ENCODE measurements at places on chromosomes 2 and 18. TPM values are rescaled to one million over a fixed set of nuclear protein-coding genes. Genes with fewer than 3 reads are reported as not detected.

GRCh38 chr2:191045141-191045540 lies 31.2 kb upstream of the STAT1 start:
- no peaks in the 10 kb centered on the region for H3K27me3 ChIP-seq
- no peak overlapping the region for H3K4me3 ChIP-seq
- no peak overlapping the region for H3K27ac ChIP-seq
- H3K4me1 ChIP-seq: peaks cover 11% of the 10 kb centered on the region

DNA sequence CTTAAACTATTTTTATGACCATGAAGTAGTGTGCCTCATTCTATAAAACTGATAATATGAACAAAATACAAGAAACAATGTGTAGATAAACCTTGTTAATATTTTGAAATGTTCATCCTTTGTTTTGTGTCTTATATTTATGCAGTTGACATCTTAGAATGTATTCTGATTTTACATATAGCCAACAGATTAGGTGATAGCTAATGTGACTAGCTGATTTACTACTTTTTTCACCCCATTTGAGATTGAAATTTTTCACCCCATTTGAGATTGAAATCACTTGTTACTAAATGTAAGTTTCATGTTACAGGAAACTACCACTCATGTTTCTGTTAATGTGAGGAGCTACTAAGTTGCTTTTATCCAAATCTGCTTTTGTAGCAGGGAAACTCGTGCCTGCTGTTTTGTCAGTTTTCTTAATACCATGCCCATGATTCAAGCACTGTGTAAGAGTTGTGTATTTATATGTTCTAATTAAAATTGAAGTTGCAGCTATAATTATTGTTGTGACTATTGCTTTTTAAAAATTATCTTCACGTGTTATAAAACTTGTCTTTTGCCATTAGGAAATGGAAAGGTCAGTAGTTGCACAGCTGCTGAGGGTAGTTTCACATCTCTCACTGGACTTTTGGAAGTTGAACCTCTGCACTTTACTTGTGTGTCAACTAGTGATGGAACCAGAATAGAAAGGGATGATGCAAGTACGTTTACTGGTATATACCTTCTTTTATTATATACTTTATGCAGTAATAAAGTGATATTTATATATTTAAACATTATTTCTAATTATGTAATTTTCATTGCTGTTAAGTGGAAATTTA lies 96.6 kb downstream of the BIRC6 start:
- H3K36me3 ChIP-seq: peaks cover 4% of the 10 kb centered on the region
- no peak for DNase-seq
- H3K4me1 ChIP-seq: no peaks in the 10 kb centered on the region
- H3K27me3 ChIP-seq: no peaks in the 10 kb centered on the region
- no peak overlapping the region for H3K27ac ChIP-seq
- no peak overlapping the region for H3K4me3 ChIP-seq

GRCh38 chr2:84800194-84800805 lies 80.6 kb downstream of the TRABD2A start:
- H3K4me3 ChIP-seq: no peak overlapping the region
- no peaks in the 10 kb centered on the region for H3K27me3 ChIP-seq
- H3K4me1 ChIP-seq: no peaks in the 10 kb centered on the region
- no peak for DNase-seq
- no peak overlapping the region for H3K27ac ChIP-seq

GRCh38 chr2:150487537-150488429 lies at the start of gene RND3:
TSS of gene RND3 (minus strand) at chr2:150487667. CDS start at chr2:150487417, 250 bp downstream.
- peaks cover 11% of the 10 kb centered on the region for H3K4me1 ChIP-seq
- no peaks in the 10 kb centered on the region for H3K36me3 ChIP-seq
- H3K27ac ChIP-seq: peak within 1 kb of the TSS; percentile 85
- H3K27me3 ChIP-seq: no peaks in the 10 kb centered on the region
- peak; percentile 97 for DNase-seq

DNA sequence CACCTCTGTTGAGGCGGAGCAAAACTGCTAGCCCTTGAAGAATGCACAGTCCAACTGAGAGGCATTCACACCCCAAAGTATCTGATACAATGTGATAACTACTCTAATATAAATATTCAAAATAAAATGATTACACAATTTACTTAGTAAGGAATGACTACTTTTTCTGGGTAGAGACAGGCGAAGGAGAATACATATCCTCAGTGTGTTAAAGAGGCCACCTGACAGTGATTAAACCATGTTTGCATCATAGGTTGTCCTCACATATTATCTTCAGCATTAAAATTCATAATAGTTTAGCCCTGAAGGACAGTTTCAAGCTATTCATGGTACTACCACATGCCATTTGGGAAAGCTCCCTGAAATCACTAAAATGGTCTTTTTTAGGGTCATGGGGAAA lies 16.9 kb upstream of the BAZ2B start:
- no peaks in the 10 kb centered on the region for H3K36me3 ChIP-seq
- H3K27ac ChIP-seq: no peak overlapping the region
- no peaks in the 10 kb centered on the region for H3K4me1 ChIP-seq
- no peak for DNase-seq
- no peaks in the 10 kb centered on the region for H3K27me3 ChIP-seq

- H3K27me3 ChIP-seq: no peaks in the 10 kb centered on the region
- peaks cover 43% of the 10 kb centered on the region for H3K4me1 ChIP-seq
- no peak overlapping the region for H3K4me3 ChIP-seq
- H3K36me3 ChIP-seq: peaks cover 24% of the 10 kb centered on the region
- peak overlapping the region; percentile 38 for H3K27ac ChIP-seq
Observed at GRCh38 chr2:200860092-200860795, 4.2 kb downstream of the CLK1 start.

DNA sequence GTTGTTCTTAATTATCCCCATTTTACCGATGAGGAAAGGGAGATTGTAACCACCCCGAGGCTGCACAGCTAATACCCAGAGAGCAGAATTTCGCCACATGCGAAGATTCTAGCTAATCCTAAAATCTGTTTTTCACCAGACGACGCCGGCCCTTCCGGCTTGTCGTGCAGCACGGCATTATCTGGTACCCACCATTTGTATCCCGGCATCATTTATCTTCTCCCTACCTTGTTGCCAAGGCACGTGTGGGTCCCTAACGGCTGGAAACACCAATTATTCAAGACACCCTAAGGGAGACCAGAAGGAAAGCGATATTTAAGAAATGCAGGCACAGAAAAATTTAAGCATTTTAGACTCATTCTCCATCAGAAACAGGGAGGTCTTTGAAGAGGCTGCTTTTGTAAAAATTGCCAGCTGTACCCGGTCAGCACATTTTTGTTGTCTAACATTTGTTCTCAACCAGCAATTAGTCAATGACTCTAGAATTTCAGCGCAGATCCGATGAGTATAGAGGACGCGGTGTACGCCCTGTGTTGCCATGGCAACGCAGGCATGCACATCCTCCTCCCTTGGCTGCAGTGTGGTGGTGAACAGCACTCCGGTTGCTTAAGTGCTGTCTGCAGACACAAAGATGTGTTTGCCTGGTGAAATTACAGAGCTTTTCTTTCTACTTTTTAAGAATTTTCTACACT lies 111.6 kb downstream of the AGAP1 start:
- no peak overlapping the region for H3K27ac ChIP-seq
- peak; percentile 68 for DNase-seq
- no peaks in the 10 kb centered on the region for H3K27me3 ChIP-seq
- no peak overlapping the region for H3K4me3 ChIP-seq

DNA sequence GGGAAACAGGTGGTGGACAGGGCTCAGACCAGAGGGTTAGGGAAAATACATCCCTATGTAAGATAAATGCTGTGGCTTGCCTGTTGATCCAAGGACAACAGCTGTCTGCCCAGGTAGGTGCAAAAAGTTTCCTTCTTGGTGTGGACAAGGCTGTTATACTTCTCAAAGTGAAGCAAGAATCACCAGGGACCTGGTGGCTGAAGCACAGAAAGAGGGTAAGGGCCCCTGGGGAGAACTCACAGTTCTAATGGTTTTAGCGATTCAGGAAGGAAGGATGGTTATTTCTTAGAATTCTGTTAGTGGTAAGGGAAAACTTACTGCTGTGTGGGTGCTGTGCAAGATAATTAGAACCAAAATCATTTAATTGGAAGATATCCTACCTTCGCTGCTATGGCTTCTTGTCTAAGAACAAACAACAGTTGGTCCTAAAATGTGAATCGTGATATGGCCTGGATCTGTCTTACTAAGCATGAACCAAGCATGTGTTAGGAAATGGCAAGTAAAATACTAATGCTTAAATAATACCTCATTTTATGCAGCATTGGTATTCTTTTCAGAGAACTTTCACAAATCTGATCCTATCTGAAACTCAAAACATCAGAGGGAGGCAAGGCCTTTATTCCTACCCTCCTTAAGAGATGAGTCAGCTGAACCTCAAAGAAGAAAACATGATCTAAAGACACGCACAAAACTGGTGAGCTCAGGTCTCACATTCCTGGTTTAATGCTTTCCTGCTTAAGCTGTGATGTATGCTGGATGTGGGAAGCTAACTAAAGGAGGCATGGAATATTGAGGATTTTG lies 159.2 kb upstream of the THUMPD2 start:
- H3K4me3 ChIP-seq: no peak overlapping the region
- H3K36me3 ChIP-seq: no peaks in the 10 kb centered on the region
- H3K27me3 ChIP-seq: no peaks in the 10 kb centered on the region
- no peaks in the 10 kb centered on the region for H3K4me1 ChIP-seq
- no peak for DNase-seq

DNA sequence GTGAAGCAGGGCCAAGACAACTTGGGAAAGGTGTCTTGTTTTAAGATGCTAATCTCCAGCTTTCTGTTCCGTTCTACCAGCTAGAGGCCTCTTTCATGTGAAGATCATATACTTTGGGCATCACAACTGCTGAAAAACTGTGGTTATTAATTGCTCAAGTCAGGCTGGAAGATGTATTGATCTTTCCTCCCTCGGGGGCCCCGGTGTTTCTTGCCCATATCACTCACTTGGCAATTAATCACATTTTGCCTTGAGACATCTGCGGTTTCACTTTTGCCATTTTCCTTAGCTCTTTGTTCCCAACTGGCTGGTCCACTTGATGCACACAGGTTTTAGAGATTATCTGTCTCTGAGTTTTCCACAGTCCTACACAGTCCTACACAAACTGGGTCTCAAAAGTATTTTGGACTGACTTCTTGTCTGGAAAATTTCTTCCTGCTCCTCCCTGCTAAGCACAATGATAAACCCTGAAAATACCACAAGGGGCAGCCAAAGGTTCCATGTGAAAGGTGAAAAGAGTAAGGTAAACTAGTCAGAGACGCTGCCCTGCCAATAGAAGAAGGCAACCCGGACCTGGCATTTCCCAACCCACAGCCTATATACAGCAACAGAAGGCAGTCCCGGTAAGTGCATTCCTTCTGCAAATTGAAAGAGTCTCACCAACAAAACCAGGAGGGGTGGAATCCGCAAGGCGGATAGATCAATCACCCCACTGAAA lies 181.0 kb downstream of the AFF3 start:
- H3K4me1 ChIP-seq: no peaks in the 10 kb centered on the region
- H3K27me3 ChIP-seq: no peaks in the 10 kb centered on the region
- H3K36me3 ChIP-seq: no peaks in the 10 kb centered on the region
- no peak overlapping the region for H3K4me3 ChIP-seq
- DNase-seq: no peak
- no peak overlapping the region for H3K27ac ChIP-seq

DNA sequence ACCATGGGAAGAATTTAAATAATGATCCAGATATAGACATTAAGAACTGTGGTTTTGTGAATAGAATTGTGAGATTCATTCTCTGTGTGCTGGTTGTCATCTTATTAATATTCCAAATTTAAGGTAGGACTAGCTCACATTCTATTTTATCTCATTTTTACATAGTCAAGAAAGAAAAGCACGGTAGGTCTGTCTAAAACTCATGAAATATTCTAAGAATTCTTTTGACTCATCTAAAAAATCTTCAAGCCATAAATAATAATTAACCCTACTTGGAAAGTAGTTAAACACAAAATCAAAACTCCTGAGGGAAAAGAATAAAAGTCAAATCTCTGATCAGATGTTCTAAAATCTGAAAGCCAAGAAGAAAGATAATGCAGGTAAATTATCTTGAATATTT lies 388.8 kb upstream of the CHAC2 start:
- no peak overlapping the region for H3K27ac ChIP-seq
- no peaks in the 10 kb centered on the region for H3K36me3 ChIP-seq
- no peak overlapping the region for H3K4me3 ChIP-seq
- no peaks in the 10 kb centered on the region for H3K27me3 ChIP-seq
- H3K4me1 ChIP-seq: peaks cover 18% of the 10 kb centered on the region
- no peak for DNase-seq

GRCh38 chr2:115083225-115083624 lies 640.8 kb downstream of the DPP10 start:
- no peak for DNase-seq
- no peak overlapping the region for H3K4me3 ChIP-seq
- no peaks in the 10 kb centered on the region for H3K36me3 ChIP-seq
- H3K27me3 ChIP-seq: no peaks in the 10 kb centered on the region
- H3K27ac ChIP-seq: no peak overlapping the region
- no peaks in the 10 kb centered on the region for H3K4me1 ChIP-seq

- H3K4me1 ChIP-seq: no peaks in the 10 kb centered on the region
- H3K27ac ChIP-seq: no peak overlapping the region
- H3K36me3 ChIP-seq: no peaks in the 10 kb centered on the region
- H3K27me3 ChIP-seq: no peaks in the 10 kb centered on the region
Observed at GRCh38 chr2:129465045-129465444, 514.4 kb upstream of the RAB6C start.

DNA sequence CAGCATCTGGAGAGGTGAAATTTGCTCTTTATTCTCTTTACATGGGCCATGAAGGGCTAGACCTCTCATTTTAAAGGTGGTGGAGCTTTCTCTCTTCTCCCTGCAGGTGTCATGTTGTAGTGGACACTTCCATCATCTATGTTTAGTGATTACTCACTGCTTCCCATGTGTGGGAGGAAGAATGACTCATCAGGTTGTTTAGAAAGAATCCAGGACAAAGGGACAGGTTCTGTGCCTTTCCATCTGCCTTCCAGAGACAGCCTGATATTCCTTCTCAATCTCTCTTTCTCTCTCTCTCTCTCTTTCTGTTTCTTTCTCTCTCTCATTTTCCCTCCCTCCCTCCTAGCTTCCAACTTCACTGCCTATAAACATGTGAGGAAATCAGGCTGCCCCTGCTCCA lies 38.7 kb downstream of the SCG2 start:
- H3K4me1 ChIP-seq: no peaks in the 10 kb centered on the region
- no peaks in the 10 kb centered on the region for H3K27me3 ChIP-seq
- H3K27ac ChIP-seq: no peak overlapping the region
- no peaks in the 10 kb centered on the region for H3K36me3 ChIP-seq
- DNase-seq: no peak

The TRIB2 gene
- 99.2 TPM for total RNA-seq

The RIT2 gene
- not detected for total RNA-seq

The ACTG2 gene
- 1.3 TPM for total RNA-seq

The ECEL1 gene
- not detected for total RNA-seq

The VWC2L gene
- total RNA-seq: not detected

The FOXD4L1 gene
- 0.52 TPM for total RNA-seq

The NEB gene
- 3.9 TPM for total RNA-seq

The CTNNA2 gene
- 0.52 TPM for total RNA-seq

The ZNF804A gene
- not detected for total RNA-seq
